Nephron progenitor cell (in vitro differentiated cells): ENCODE measurements at places on chromosomes 1 and 21.

DNA sequence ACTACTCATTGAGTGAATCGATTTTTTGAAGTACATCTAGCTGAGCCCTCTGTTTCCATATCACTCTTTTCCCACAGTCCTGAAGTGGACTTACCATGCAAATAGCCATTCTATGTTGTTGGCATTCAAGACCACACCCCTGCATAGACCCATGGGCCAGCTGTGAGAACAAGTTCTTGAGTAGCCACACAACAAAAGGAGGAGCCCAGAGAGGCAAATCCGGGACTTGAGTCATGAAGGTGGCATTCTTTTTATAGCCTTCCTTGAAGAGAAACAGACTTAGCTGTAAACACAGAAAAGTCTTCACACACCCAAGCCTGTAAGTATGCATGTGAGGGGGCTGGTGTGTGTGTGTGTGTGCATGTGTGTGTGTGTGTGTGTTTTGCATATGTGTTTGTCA is 13.8 kb upstream of the SPRR5 start:
- no peak for DNase-seq

DNA sequence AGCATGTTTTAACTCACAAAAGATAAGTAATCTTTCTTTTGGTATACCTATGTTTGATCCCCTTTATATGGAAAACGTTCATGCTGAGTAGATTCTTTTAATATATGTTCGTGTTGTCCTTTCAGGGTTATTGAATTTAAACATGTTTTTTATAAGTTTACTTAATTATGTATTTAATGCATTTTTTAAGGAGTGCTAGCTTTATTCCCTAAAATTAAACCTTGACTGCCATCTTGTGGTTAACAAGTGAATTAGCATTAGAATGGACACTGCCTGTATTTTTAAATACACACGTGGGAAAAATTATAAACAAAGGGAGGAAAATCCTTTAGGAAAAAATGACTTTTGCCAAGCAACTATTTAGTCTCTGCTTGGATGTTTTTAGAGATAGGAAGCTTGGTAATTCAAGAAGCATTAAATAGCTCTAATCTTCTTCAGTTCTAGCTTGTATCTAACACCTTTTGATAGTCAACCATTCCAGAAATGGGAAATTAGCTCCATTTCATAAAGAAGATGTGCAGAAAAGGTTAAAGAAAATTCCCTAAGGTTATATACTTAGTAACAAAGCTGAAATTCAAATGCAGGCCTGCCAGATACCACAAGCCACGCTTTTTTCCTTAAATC is 43.0 kb downstream of the UBE2U start:
- DNase-seq: no peak

- no peak for DNase-seq
These were observed 51.5 kb downstream of the VANGL2 start for GRCh38 chr1:160451859-160452232.

DNA sequence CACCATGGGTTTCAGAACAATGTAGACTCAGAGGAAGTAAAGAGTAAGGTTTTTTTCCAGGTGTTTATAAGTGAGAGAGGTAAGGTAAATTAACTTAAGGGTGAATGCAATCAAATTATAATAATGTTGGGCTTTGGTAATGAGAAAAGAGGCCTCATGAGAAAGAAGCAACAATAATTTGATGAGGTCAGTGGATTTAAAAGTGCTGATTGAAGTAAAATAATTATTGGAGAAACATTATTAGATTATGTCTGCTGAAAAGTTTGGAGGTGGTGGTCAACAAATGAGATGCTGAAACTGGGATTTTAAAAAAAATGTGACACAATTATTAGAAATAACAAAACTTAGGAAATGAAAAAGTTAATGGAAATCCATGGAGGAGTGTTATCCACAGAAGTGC is 187.4 kb upstream of the BRINP3 start:
- DNase-seq: no peak

DNA sequence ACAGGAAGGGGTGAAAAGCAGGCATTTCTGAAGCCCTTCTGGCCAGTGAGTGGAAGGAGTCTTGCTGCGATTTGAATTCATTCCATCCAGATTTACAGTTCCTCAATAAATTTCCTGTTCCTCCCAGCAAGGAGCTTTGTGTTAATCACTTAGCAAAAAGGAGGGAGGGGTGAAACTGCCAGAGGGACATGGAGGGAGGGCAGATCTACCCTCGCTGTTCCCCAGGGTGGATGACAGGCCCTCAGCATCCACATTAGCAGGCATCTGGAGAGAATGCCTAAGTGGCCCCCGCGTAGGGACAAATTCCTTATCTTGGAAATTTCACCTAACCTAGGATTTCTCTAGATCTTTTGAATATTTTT is 1.2 kb downstream of the ETV3 start:
- DNase-seq: peak; percentile 21

DNA sequence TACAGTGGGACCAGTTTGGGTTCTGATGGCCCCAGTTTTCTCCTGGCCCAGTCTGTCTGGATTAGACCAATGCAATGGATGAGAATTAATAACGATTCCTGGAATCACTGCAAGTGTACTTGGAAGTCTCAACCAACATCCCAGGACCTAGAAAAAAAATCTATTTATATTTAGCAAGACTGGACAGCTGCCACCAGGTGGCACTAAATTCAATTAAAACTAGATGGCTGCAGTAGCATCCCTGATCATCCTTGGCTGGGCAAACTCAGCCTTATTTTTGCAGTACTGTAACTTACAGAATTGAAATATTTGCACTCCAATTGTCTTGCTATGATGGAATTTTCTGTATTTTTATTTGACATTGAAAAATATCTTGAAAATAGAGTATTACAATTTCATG is 165.7 kb downstream of the NCAM2 start:
- DNase-seq: peak; percentile 49

- no peak for DNase-seq
These were observed 65.2 kb downstream of the FAAP20 start for GRCh38 chr1:2129256-2129943.

- no peak for DNase-seq
These were observed 230.1 kb downstream of the TRABD2B start for GRCh38 chr1:47766832-47767740.

DNA sequence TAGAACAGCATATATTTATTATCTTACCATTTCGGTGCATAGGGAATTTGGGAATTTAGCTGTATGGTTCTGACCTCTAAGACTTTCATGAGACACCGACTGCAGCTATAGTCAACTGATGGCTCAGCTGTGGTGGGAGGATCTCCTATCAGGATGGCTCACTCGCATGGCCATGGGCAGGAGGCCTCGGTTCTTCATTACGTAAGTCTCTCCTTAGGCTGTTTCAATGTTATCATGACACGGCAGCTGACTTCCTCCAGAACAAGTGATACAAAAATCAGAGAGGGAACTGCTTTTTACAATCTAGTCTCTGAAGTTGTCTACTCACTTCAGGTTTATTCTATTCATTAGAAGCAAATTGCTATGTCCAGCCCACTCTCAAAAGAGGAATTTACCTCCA is 13.3 kb upstream of the CAPN8 start:
- DNase-seq: no peak

- no peak for DNase-seq
These were observed 102.7 kb downstream of the PTPRU start for GRCh38 chr1:29338908-29339575.

- DNase-seq: no peak
These were observed 84.6 kb downstream of the VPS13D start for GRCh38 chr1:12314333-12314903.
